ENCODE measurements at places on chromosomes 13 and 19.

DNA sequence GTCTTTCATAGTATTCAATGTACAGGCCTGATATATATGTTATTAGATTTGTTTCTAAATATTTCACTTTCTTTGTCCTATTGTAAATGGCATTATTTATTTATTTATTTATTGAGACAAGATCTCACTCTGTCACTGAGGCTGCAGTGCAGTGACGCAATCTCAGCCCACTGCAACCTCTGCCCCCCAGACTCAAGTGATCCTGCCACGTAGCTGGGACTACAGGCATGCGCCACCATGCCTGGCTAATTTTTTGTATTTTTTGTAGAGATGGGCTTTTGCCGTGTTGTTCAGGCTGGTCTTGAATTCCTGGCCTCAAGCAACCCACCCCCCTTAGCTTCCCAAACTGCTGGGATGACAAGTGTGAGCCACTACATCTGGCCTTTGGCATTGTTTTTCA is 5.4 kb upstream of the GAS6 start:
- no peak for DNase-seq

- no peak for DNase-seq
Measured at GRCh38 chr19:5966215-5966614, 11.7 kb downstream of the RANBP3 start.

GRCh38 chr13:112718318-112718717 is 28.5 kb downstream of the ATP11A start:
- no peak for DNase-seq

GRCh38 chr19:6527893-6528543 is 2.8 kb upstream of the TNFSF9 start:
- no peak for DNase-seq

DNA sequence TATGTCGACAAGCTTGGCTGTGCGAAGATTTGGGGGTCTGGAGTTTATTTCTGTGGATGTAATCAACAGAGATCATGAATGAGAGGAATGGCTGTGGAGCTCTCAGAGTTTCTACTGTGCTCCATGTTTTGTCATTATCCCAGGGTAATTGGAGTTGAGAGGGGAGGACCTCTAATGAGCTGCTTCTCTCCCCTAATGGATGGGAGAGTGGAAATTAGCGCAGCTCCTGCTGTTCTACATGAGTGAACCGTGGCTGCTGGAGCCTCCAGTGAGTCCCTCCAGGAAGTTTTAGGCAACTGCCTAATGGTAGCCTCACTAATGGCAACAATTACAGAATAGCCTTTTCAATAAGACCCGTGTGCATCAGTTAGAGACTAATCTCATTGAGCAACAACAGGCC is 31.3 kb upstream of the FGF9 start:
- no peak for DNase-seq

- no peak for DNase-seq
Measured at GRCh38 chr19:40721140-40721486, 4.2 kb downstream of the ITPKC start.

- DNase-seq: no peak
Measured at GRCh38 chr13:93220073-93220472, 6.5 kb upstream of the GPC6 start.

- DNase-seq: peak; percentile 51
Measured at GRCh38 chr19:1028062-1028926, 1.9 kb downstream of the CNN2 start.

DNA sequence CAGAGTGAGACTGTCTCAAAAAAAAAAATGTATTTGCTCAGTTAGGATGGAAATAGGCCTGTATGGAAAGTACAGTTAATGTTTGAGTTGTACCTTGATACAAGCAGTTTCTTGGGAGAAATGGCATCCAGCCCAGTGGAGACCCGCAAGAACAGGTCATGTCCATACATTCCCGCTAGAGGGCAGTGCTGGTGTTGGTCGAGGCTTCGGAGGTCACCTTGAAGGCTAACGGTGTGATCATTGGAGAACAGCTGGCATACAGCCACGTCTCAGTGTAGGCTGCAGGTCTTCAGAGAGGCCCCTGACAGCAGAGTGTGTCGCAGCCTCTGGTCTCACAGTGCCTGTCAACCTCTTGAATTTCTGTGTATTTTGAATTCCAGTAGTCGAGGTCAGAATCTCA is 7.5 kb downstream of the ZNF610 start:
- DNase-seq: peak; percentile 27

- no peak for DNase-seq
Measured at GRCh38 chr13:112956571-112957294, 12.3 kb upstream of the MCF2L start.

DNA sequence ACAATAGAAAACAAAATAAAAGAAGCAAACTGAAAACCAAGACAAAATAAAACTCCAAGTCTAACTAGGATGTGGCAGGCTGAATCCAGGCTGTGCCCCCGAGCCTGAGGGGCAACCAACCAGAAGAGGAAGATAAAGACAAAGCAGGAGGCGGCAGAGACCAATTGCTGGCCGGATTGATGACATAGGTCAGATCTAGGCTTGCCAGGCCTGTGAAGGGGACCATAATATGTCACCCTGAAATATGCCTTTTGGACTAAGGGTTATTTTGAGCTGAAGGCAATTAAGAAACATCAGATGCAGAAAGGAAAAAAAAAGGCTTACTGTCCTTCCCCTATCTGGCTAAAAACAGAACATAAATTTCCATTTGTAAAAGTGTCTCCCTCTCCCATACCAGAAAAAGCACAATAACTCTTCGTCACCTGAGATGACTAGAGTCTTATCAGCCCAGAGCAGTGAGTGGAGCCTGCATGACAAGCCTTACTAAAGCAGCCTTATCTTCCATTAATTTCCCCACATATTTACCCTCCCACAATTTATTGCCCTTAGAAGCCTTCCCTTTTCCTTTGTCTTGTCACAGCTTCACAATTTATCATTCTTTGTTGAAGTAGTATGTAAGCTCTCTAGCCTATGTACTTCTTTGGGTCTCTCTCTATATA is 22.8 kb downstream of the ATP8A2 start:
- DNase-seq: no peak

DNA sequence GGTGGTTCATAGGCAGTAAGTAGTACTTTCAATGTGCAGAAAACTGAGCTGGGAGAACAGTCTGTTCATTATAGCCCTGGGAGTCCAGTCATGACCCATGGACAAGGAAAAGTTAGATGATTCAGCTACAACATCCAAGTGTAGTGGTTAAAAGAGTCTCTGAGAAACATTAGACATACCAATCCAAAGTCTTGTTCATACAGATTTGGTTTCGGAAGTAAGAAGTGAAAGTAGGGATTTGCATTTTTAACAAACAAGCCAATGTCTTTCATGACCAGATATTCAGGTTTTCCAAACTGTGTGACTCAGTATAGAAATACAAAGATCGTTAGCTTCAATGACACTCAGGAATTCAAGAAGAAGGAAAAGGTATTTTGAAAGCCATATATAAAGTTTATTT is 345.3 kb downstream of the SLITRK1 start:
- DNase-seq: no peak

- no peak for DNase-seq
Measured at GRCh38 chr13:42380420-42381164, 108.6 kb downstream of the AKAP11 start.

GRCh38 chr13:112744168-112745021 is 54.6 kb downstream of the ATP11A start:
- DNase-seq: no peak

DNA sequence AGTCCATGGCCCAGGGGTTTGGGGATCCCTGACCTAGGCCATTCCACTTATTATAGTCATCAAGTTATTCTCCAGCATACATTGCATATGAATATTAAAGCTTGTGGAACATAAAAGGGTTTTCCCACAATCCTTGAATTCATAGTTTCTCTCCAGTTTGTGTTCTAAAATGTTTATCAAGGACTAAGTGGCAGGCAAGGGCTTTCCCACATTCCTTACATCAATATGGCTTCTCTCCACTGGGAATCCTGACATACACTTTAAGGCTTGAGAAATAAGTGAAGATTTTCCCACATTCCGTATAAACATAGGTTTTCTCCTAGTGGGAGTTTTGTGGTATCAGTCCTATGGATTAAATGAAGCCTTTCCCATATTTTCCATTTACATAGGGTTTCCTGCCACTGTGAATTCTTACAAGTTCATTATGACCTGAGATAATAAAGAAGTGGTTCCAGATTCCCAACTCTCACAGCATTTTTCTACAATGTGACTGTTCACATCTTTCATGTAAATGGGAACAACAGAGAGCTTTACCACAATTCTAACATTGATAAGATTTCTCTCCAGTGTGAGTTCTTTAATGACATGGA is 14.5 kb downstream of the ZNF426 start:
- DNase-seq: no peak

DNA sequence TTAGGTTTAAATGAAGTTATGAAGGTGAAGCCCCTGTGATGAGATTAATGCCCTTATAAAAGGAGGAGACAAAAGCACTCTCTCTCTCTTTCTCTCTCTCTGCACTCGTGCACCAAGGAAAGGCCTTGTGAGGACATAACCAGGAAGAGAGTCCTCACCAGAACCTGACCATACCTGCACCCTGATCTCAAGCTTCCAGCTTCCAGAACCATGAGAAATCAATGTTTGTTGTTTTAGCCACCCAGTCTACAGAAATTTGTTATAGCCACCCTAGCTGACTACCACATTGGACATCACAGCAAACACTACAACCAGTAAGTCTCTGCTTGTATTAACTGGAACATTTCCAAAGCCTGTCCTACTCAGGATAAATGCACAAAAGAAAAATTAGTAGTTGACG is 34.7 kb upstream of the WDFY2 start:
- DNase-seq: no peak

- DNase-seq: no peak
Measured at GRCh38 chr19:5349041-5349440, 8.4 kb upstream of the PTPRS start.

- no peak for DNase-seq
Measured at GRCh38 chr13:59547950-59548349, 615.8 kb downstream of the DIAPH3 start.

- no peak for DNase-seq
Measured at GRCh38 chr13:99657848-99658260, 156.6 kb downstream of the TM9SF2 start.

Measured in stimulated activated naive CD4-positive, alpha-beta T cell treated with Interleukin-2 at 50 U/mL for 16 hours (primary cell).